Activated CD4-positive, alpha-beta T cell treated with anti-CD3 and anti-CD28 coated beads, Interleukin-2, amount 10 ng/mL, durations not matched to agents 24 days and 14 days (primary cell): ENCODE measurements at places on chromosomes 3 and 15.

GRCh38 chr15:90264671-90265070, 801 bp upstream of the NGRN start:
- peak; percentile 73 for DNase-seq

DNA sequence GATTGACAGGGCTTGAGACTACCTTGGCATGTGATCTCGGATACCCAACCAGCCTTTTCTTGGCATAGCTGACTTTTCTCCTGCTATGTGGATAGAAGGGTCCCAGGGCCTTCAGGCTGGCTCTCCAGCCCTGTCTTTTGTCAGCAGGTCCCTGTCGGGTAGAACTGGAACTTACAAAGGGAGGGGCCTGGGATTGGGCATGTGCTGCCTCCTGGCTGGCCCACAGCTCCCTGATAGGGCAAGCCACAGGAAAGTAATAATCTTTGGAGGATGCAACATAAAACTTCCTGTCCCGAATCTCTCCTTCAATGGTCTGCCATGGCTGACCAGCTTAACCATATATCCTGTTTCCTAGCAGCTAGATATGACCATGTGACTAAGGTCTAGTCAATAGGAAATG, 89.1 kb downstream of the ABHD5 start:
- no peak for DNase-seq

GRCh38 chr3:187507266-187507665, 139.1 kb downstream of the RTP4 start:
- DNase-seq: no peak

DNA sequence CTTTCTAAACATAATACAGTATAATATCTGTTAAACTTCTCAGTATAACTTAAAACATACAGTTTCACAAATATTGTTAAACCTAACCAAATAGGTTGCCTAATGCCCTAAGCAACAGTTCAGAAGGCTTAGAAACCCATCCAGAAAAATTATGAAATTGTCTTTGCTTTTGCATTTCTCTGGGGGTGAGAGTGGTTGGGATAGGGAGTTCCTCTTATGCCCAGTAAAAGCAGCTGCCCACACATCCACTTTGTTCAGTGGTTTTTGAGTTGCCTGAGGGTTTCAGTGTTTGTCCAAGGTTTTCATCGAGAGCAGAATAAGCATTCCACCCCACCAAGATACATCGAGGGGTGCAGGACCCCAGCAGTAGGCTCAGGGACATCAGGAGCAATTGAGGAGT, 179.4 kb downstream of the CDIN1 start:
- no peak for DNase-seq

DNA sequence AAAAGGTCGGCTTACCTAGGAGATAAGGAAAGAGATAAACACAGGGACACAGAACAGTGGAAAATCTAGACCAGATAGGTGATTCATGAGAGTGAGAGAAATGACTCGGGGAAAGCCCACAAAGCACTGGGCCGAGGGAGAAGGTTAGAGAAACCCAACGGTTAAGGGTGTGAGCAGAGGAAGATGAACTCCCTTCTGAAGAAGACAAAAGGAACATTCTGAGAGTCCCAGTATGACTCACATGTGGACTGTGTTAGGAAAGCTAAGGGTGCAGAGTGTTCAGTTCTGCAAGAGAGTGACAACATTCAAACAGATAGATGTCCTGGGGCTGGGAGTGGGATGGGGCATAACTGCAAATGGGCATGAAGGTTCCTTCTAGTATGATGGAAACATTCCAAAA, 83.0 kb downstream of the CNTN3 start:
- no peak for DNase-seq

DNA sequence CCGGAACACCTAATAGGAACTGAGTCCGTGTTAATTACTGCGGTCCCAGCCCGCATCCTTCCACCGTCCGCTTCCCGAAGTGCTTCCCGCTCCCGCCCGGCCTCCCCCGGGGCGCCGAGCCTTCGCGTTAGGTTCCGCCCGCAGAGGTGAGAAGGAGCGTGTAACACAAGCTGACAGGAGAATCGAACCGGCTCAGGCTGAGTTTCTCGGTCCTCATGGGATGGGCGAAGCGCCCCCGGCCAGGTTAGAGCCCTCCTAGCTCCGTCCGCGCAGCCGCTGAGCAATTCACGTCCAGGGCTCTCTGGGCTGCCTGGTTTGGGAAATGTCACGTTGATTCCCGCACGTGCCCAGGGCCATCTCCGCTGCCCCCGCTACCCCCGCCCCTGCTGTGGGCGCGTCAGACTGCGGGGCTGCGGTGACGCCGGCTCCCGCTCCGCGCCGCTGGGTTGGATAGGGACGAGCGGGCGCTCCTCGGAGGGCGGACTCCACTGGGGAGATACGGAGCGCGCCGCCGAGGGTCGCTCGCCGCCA, 954 bp downstream of the CLDN11 start:
- peak; percentile 61 for DNase-seq

- no peak for DNase-seq
Observed at GRCh38 chr15:38471974-38472373, 18.0 kb downstream of the FAM98B start.

GRCh38 chr15:91980502-91981267, 127.2 kb downstream of the SLCO3A1 start:
- DNase-seq: no peak

DNA sequence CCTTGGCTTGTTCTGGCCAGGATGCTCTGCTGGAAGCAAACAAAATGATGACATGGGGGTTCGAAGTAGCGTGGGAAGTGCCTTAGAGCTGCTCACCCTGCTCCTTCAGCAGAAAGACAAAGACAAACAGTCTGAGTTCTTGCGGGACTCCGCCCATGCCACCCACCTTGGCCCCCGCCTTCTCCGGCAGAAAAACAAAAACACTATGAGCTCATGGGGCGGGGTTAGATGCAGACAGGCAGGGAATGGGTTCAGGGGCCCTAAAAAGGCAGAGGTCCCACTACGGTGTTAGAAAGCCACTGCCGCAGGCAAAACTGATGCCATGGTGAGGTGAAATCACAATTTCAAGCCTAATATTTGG, 9.7 kb upstream of the NCKIPSD start:
- no peak for DNase-seq

DNA sequence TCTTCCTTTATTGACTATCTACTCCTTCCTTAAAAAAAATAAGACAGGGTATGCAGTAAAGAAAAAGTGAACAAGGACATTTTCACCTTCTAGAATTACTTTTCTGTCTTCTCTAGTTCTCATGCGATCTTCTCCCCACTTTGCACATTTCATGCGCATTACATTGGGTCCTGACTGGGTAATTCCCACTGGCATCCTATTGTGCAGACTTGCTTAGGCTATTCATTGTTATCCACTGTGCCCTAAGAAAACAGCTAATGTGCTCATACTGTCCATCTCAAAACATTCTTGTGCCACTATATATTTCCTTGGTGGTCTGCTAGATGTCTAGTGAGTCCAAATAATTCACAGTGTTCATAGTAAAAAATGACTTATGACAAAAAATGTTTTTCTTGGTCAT, 447.4 kb upstream of the ROBO1 start:
- DNase-seq: no peak

GRCh38 chr3:194905696-194906095, 220.0 kb downstream of the FAM43A start:
- DNase-seq: no peak

- DNase-seq: no peak
Observed at GRCh38 chr15:56957812-56958406, 39.5 kb downstream of the TCF12 start.
